ENCODE measurements at places on chromosomes 5 and 9. TPM values are rescaled to one million over a fixed set of nuclear protein-coding genes. Genes with fewer than 3 reads are reported as not detected.

KCNMB1 gene
- 0.38 TPM for total RNA-seq

DNA sequence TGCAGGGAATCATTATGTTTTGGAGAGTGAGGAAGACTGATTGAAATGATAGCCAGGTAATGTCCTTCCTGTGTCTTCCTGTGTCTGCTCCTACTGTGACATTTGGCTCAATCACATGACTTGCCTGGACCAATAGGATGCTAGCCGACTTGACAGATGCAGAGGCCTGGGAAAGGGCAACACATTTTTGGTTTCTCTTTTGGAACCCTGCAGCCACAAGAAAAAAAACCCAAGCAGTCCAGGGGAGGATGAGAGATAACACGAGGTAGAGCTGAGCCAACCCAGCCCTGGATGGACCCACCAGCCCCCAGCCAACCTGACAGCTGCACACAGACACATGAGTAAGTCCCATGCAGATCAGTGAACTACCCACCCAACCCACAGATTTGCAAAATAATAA is 256.1 kb upstream of the SMARCA2 start:
- H3K4me1 ChIP-seq: no peaks in the 10 kb centered on the region
- no peaks in the 10 kb centered on the region for H3K36me3 ChIP-seq
- peaks cover 4% of the 10 kb centered on the region for H3K27me3 ChIP-seq
- no peak for DNase-seq

GRCh38 chr5:168712280-168712924 is 133.2 kb upstream of the PANK3 start:
- H3K27me3 ChIP-seq: peaks cover 2% of the 10 kb centered on the region
- no peak for DNase-seq
- no peaks in the 10 kb centered on the region for H3K36me3 ChIP-seq
- H3K4me1 ChIP-seq: no peaks in the 10 kb centered on the region
- H3K4me3 ChIP-seq: no peak overlapping the region

GRCh38 chr5:176716320-176716719 is 69.0 kb downstream of the TSPAN17 start:
- no peaks in the 10 kb centered on the region for H3K4me1 ChIP-seq
- H3K27ac ChIP-seq: no peak overlapping the region
- no peak overlapping the region for H3K4me3 ChIP-seq
- DNase-seq: no peak
- H3K27me3 ChIP-seq: no peaks in the 10 kb centered on the region

DNA sequence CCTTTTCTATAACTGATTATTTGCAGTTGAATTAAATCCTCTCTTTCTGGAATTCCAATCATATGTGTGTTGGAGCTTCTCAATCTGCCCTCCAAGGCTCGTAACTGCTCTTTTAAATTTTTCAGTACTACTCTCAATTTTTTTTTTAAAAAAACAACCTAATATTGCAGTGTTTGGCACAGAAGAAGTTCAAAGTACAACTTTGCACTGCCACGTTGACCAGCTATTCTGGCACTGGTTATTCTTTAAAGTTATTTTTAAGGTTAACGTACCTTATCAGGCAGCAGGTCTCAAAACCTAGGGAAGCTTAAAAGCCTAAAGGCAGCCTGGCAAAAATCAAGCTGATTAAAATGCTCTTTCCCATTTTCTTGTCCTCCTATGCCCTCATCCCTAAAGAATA is 120.5 kb downstream of the GHR start:
- H3K4me3 ChIP-seq: no peak overlapping the region
- peaks cover 36% of the 10 kb centered on the region for H3K4me1 ChIP-seq
- H3K36me3 ChIP-seq: no peaks in the 10 kb centered on the region
- no peak for DNase-seq
- no peak overlapping the region for H3K27ac ChIP-seq
- no peaks in the 10 kb centered on the region for H3K27me3 ChIP-seq

- no peaks in the 10 kb centered on the region for H3K27me3 ChIP-seq
- H3K36me3 ChIP-seq: no peaks in the 10 kb centered on the region
- H3K4me1 ChIP-seq: no peaks in the 10 kb centered on the region
- DNase-seq: no peak
These were observed 133.4 kb downstream of the GRIA1 start for GRCh38 chr5:153623751-153624450.

SLC6A19 gene
- total RNA-seq: not detected

PPIC gene
- 27.4 TPM for total RNA-seq

- H3K27me3 ChIP-seq: no peaks in the 10 kb centered on the region
- no peak for DNase-seq
- no peak overlapping the region for H3K27ac ChIP-seq
- no peaks in the 10 kb centered on the region for H3K4me1 ChIP-seq
These were observed 97.6 kb downstream of the BOD1 start for GRCh38 chr5:173518856-173519255.
